ENCODE measurements at places on chromosomes 6 and 20.

DNA sequence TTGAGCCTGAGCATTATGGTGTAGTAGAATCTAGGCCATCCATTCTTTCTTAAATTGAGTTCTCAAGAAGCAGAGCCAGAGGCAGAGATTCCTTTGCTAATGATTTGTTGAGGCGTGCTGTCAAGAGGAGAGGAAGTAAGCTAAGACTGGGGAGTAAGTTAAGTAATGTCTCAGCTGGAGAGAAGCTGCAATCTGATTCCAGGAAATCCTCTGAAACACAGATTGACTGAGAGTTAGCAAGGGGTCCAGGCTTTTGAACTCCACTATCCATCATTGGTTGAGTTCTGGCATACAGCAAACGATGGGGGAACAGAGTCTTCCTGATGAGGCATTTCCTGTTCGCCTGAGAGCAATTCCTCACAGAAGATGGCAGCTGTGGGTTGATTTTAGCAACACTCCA lies 207.4 kb upstream of the RAB32 start:
- DNase-seq, result no peak

DNA sequence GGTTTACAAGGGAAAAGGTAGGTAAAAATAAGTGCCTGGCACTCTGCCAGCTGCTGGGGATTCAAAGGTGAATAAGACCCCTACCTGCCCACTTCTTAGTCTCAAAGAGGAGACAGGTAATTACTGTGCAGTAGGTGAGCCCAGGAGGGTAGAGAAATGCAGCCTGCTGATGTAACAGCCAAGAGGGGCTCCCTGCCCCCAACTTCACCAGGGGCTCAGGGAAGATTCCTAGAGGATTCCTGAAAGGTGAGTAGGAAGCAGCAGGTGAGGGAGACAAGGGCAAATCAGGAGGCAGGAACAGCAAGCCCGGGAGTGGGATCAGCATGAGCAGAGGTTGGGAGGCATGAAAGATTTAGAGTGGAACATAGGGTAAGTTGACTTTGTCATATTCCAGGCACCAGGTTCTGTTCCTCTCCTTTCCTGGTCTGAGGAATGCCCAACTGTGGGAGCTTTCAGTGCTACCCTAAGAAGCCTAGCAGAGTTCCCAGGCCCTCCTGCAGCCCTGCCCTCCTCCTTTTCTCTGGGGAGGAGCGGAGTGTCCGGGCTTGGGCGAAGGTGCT lies 258.1 kb downstream of the LRFN2 start:
- DNase-seq, result no peak

DNA sequence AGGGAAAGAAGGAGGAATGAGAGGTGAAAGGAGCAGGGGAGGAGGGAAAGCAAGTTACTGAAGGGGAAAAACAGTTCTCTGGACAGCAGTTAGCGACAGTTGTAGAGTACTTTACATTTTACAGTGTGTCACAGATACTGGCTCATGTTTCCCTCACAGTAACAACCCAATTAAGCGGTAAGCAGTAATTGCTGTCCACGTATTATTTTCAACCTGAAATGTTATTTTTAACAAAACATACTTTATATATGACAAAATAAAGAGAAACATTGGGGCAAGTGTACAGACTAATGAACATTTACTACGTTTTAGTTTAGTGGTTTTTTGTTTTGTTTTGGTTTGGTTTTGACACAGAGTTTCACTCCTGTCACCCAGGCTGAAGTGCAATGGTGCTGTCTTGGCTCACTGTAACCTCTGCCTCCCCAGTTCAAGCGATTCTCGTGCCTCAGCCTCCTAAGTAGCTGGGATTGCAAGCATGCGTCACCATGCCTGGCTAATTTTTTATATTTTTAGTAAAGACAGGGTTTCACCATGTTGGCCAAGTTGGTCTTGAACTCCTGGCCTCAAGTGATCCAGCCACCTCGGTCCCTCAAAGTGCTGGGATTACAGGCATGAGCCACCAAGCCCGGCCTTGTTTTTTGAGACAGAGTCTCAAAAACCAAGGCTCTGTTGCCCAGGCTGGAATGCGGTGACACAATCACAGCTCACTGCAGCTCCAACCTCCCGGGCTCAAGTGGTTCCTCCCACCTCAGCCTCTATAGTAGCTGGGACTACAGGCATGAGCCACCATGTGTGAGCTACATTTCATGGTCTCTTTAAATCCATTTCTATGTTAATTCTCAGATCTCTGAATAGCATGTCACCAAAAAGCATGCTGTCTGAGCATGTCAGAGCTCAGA lies 22.6 kb upstream of the BTN3A2 start:
- no peak for DNase-seq

DNA sequence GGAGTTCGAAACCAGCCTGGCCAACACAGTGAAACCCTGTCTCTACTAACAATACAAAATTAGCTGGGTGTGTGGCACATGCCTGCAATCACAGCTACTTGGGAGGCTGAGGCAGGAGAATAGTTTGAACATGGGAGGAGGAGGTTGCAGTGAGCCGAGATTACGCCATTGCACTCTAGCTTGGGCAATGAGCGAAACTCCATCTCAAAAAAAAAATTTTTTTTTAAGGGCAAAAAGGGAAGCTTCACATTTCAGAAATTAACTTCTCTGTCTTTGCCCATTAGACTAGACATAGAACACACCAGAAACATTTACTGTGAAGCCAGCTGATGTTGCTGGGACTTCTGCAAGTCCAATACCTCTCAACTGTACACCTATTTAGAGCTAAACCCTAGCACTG lies 90.8 kb upstream of the HDAC2 start:
- no peak for DNase-seq

- DNase-seq, result no peak
Measured at GRCh38 chr20:37072293-37073196, 23.3 kb downstream of the RBL1 start.

DNA sequence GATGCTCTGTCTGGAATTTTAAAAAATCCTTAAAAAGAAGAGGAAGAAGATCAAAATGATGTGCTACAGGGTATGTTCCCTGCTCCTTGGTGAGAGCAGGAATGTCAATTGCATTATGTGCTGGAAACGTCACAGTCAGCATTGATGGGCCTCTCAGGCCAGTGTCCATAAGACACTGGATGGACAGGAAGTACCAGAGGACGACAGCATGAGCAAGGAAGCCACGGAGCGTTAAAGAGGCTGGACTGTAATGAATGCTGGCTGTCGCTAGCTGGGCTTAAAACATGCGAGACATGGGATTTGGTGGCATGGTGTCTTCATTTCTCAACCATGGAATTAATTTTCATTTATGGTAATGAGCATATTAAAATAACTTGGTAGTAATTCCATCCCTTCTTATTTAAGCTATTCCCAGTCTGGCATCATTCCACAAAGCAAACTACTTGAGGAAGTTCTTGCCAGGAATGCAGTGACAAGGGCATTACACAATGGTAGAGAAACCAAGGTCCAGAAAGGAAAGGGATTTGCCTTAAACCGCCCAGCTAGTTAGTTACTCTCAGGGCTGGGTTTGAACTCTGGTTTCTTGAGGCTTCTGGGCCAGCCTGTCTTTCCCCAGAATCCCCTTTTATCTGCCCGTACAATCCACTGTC lies 166.6 kb upstream of the SOX4 start:
- DNase-seq, result no peak

- no peak for DNase-seq
Measured at GRCh38 chr6:69105288-69105687, 470.2 kb downstream of the ADGRB3 start.

DNA sequence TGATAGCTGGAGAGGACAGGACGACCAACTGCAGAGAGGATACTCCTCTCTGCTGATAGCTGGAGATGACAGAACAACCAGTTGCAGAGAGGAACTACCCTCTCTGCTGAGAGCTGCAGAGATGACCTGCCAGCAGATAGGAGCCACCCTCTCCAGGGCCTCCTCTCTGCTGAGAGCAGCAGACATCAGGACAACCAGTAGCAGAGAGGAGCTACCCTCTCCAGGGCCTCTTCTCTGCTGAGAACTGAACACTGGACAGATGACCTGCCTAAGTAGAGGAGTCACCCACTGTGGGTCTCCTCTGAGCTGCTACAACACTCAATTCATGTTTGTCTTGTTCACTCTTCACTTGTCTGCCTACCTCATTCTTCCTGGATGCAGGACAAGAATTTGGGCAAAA lies 27.3 kb upstream of the ZBTB24 start:
- no peak for DNase-seq

- no peak for DNase-seq
Measured at GRCh38 chr20:35311822-35312221, 19.6 kb upstream of the FAM83C start.

DNA sequence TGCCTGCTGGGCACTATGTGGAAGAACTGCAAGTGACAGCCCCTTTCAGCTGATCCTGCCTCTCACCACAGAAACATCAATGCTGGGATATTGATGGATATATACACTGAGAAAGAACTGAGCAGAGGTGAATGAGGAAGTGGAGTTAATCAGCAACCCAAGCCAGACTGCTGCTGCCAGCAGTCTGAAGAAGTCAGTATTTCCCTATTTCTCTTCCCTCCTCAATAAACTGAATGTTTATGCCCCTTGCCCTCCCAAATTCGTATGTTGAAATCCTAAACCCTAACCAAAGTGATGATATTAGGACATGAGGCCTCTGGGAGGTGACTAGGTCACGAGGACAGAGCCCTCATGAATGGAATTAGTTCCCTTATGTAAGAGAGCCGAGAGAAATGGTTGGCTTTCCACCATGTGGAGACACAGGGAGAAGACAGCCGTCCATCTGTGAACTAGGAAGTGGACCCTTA lies 76.3 kb downstream of the CDK19 start:
- DNase-seq, result no peak

DNA sequence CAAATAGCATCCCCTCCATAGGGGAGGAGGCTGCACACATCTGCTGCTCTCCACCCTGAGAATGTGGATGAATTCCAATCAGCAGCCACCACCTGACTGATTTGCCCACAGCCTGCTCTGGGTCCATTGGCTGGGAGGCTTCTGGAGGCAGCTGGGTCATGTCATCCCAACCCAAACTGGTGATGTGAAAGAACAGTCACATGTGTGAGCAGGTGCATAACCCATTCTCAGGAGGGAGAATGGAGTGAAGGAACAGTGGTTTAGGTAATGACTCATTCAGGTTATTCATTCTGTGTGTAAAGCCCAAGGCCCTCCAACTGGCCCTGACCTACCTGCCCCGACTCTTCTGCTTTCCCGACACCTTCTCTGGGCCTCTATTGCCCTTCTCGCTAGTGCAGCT lies 90.9 kb upstream of the GCM1 start:
- DNase-seq, result no peak

DNA sequence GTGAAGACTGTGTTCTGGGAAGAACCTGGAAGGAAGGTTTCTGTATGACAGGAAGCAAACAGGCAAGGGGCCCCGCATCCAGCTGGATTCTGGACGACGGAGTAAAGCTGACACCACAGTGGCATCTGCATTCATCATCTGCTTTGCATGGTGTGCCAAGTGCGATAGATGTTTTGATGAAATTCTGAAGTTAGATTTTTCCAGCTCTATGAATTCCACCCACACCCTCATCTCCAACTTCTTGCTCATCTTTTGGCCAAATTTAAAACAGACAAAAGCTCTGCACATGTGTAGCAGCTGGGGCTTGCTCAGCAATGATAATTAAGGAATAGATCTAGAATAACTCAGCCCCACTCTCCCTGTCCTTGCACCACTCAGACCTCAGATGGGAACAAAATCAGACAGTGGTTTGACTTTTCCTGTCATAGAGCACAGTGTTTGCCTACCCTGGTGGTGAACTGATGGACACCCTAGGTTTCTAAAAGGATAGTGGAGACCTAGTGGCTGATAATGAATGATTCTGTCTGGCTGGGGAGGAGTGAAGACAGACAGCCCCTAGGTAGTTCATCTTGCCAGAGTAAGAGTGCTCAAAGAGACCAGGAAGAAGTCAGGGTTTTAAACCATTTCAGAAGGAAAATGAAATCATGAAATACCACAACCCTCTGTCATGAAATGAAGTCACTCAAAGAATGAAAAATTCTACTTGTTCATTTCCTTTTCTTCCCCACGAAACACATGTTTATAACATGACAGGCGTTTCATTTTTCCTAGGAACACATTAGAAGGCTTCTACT lies 85.8 kb downstream of the BCAS1 start:
- DNase-seq, result no peak

GRCh38 chr20:43925801-43926200 lies 11.1 kb downstream of the TOX2 start:
- DNase-seq, result no peak

GRCh38 chr6:46243754-46244153 lies 73.0 kb upstream of the ENPP5 start:
- no peak for DNase-seq

DNA sequence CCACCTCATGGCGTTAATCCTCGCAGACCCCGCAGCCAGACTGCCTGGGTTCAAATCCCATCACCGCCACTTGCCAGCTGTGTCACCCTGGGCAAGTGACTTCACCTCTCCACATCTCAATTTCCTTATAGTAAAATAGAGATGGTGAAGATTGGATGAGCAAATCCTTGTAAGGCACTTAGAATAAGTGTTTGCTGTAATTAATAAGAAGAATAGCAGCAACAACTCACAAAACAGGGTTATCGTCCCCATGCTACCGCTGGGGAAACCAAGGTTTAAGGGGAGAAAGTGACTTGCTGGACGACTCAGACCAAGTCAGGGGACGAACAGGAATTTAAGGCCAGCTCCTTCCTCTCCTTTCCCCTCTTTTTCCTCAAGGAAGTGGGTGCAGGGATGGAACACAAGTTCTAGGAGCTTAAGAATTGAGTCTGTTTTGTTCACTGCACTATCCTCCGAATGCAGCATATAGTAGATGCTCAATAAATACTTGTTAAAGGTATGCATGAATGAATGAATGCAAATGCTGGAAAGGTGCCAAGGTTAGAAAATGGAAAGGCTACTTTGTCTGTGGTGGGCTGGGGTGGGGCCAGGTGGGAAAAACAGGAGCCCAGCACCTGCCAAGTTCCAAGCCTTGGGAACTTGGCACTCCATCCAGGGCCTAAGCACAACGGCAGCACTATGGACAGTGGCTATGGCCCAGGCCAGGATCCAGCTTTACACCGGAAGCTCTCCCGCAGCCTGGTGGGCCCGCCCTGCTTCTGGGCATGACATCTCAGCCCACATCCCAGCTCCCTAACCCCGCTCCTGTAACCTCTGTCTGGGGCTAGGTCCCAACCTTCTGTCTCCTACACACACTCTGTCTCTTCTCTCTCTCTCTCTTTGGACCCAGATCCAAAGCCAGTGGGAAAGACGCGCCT lies 4.9 kb upstream of the CDH22 start:
- DNase-seq, result no peak

DNA sequence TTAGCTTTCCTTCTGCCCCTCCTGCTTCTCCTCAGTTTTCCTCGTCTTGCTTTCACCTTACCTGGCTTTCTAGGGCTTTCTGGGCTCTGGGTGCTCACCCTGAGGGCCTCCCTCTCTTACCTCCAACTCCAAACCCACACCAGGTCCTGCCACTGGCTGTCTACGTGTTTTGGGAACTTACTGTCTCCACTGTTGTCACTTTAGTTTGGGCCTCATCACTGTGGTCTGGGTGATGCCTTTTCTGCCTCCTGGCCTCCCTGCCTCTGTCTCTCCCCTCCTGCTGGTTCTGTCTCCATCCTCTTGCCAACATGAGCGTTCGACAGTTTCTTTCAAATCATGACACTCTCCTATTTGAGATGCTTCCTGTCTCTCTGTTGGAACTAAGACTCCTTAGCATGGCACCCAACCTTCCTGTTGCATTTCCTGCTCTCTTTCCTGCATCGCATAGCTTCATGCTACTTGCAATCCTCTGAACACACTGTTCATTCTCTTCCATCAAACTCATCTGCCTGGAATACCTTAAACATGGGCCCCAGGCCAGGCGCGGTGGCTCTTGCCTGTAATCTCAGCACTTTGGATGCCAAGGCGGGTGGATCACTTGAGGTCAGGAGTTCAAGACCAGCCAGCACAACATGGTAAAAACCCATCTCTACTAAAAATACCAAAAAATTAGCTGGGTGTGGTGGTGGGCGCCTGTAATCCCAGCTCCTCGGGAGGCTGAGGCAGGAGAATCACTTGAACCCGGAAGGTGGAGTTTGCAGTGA lies 5.5 kb downstream of the CD40 start:
- DNase-seq, result no peak

GRCh38 chr6:116876635-116877611 lies at the start of gene RFX6:
RFX6 (plus strand) TSS chr6:116877242; CDS start chr6:116877276, 34 bp downstream.
- no peak for DNase-seq
